ENCODE measurements at places on chromosomes 6 and 20.

GRCh38 chr6:109379711-109380110 is 2.6 kb downstream of the CD164 start:
- no peak for DNase-seq

DNA sequence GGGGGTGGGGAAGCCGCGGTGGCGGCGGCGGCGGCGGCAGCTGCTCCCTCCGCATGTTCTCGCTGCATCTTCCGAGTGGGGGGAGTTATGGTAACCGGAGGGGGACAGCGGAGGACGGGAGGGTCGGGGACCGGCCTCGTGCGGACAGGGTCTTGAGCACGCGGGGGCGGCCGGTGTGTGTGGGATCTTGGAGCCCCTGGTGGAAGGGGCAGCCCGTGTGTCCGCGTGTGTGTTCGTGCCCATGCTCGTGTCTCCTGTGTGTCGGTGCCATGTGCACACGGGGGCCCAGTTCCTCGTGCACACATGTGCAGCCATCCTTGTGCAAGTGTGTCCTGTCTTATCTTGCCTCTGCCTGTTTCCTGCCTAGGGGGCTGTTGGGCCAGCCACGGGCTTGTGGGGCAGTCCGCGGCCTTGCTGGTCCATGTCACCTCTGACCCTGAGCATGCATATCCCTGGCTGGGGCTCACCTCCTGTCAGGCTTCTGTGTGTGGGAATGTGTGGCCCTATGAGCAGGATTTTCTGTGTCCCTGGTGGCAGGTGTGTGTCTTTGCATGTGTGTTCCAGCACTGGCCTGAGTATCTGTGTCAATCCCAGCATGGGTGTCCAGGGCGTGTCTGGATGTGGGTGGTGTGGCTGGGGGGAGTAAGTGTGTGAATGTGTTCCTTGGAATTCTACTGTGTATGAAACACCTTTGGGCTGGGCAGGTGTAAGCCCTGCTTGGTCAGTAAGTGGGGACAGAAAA is 8.5 kb downstream of the SYNGAP1 start:
- no peak for DNase-seq

- DNase-seq = no peak
Observed at GRCh38 chr6:108194503-108194902, 28.7 kb downstream of the NR2E1 start.

DNA sequence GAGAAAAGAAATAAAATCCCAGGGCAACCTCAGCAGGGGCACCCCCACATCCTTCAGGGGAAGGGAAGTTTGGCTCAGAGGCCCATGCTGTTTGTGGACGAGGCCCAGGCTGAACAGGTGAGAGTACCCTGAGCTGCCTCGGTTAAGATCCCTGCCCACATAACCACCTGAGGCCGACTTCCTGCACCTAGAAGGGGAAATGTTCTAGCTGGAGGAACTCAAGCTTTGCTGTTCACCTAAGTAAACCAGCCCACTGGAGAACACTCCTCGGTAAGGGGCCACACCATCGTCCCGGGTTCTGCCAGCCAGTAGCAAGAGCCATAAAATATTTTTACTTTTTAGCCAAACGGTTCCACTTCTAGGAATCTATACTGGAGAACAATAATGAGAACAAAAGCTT is 88.2 kb downstream of the SLC23A2 start:
- DNase-seq = no peak

DNA sequence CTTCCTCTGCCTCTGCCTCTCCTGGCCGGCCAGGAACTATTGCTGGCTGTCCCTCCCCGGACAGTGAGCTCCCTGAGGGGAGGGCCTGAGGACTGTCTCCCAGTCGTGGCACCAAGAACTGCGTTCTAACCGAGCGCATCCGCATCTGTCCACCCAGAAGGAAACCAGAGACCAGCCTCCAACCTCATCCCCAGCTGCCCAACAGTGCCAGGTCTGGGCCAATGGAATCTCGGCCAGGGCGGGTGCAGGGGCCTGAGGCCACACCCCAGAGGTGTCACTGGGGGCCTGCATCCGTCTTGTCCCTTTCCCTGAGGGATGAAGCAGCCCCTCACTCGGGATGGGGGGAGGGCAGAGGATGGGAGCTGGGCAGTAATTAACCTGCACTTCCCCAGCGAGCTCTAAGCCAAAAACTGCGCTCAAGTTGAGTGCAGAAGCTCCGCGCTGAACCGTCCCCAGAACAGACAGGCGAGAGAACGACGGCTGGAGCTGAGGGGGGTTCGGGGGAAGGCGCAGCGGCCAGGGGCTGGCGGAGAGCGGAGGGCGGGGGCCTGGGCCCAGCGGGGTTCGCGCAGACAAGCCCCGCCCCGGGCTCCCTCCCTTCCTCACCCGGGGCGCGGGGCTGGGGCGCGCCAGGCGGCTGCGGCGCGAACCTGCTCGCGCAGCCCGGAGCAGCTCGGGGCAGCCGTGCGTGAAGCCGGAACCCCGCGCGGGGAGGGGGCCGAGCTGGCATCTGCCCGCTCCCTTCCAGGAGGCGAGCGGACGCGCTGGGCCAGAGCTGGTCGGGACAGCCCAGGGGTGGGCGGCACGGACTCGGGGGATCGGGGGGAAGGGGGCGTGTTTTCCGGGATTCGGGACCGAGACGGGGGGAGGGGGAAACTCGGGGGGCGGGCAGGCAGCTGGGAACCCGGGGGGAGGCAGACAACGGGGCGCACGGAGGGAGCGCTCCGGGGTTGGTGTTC is 1.4 kb downstream of the TFEB start:
- DNase-seq = peak; percentile 16

DNA sequence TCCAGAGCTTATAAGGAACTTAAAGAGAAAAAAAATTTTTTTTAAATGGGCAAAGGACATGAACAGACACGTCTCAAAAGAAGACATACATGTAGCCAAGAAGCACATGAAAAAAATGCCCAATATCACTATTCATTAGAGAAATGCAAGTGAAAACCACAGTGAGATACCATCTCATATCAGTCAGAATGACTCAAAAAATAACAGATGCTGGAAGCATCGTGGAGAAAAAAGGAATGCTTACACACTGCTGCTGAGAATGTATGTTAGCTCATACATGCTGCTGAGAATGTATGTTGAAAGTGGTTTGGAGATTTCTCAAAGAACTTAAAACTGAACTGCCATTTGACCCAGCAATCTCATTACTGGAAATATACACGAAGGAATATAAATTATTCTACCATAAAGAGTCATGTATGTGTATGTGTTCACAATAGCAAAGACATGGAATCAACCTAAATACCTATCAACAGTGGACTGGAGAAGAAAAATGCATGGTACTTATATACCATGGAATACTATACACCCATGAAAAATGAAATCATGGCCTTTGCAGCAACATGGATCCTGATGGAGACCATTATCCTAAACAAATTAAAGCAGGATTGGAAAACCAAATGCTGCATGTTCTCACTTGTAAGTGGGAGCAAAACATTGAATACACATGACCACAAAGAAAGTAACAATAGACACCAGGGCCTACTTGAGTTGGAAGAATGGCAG is 5.2 kb downstream of the OR11A1 start:
- no peak for DNase-seq

- no peak for DNase-seq
Observed at GRCh38 chr6:74720923-74721322, 484.9 kb downstream of the COL12A1 start.

DNA sequence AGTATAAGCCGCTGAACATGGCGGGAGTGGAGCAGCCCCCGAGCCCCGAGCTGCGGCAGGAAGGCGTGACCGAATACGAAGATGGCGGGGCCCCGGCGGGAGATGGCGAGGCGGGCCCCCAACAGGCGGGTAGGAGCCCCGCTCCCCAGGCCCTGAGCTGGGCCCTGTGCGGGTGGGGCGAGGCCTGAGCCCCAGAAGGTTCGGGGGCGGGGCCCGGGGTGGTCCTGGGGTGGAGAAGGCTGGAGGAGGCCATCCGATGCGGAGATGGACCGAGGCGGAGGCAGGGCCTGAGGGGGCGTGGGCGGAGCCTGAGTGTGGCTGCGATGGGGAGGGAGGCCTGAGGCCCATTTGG is 7.1 kb downstream of the L3MBTL1 start:
- no peak for DNase-seq
